ENCODE measurements at places on chromosomes 7 and 10.

GRCh38 chr10:123252779-123253178 lies 98.6 kb downstream of the BUB3 start:
- ATAC-seq: no peak

GRCh38 chr7:141575164-141575563 lies 24.0 kb downstream of the AGK start:
- ATAC-seq: no peak

GRCh38 chr7:31408140-31408729 lies 67.7 kb upstream of the NEUROD6 start:
- ATAC-seq: no peak

DNA sequence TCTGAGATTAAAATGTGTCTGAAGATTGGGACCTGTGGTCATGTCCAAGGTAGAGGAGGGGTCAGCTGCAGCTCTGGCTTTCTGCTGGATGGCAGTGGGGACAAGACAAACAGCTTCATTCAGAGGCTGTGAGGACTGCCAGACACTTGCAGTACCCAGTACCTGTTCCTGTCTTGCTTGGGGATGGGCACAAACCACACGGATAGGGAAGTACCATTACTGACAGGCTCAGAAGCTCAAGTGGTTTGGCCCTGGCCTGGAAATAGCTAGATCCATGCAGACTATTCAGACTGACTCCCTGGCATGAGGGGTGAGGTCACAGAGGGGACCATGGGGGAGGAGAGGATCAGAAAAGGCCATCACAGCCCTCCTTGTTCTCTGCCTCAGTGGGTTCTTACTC lies 56.0 kb upstream of the COMTD1 start:
- ATAC-seq: no peak

GRCh38 chr10:49038711-49039110 lies 76.6 kb downstream of the VSTM4 start:
- ATAC-seq: no peak

GRCh38 chr10:636769-637168 lies 52.7 kb downstream of the DIP2C start:
- no peak for ATAC-seq

GRCh38 chr10:92068900-92069299 lies 145.3 kb downstream of the BTAF1 start:
- ATAC-seq: no peak

GRCh38 chr7:108079648-108080591 lies 50.2 kb downstream of the LAMB4 start:
- no peak for ATAC-seq

GRCh38 chr7:28406192-28406591 lies 6.1 kb upstream of the CREB5 start:
- no peak for ATAC-seq

DNA sequence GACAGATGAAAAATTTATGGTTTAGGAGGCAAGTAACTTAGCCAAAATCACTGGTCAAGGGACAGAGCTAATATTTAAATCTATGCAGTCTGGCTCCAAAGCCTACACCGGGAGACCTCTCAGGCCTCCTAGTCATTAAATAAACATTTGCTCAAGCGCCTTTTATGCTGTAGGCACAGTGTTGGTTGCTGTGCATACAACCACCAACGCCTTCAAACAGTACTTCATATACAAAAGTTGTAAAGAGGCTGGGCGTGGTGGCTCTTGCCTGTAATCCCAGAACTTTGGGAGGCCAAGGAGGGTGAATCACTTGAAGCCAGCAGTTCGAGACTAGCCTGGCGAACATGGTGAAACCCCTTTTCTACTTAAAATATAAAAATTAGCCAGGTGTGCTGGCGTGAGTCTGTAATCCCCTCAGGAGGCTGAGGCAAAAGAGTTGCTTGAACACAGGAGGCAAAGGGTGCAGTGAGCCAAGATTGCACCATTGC lies 159.8 kb downstream of the MAGI2 start:
- no peak for ATAC-seq

- ATAC-seq: peak; percentile 56
Observed at GRCh38 chr7:100585511-100586265, at the start of gene LRCH4. LRCH4 (minus strand) TSS chr7:100586129; CDS start chr7:100586100, 29 bp downstream.

- ATAC-seq: no peak
Observed at GRCh38 chr7:67392596-67393438, 396.2 kb downstream of the TYW1 start.

- ATAC-seq: no peak
Observed at GRCh38 chr7:43509906-43510305, 73.0 kb upstream of the STK17A start.

- ATAC-seq: no peak
Observed at GRCh38 chr7:130853503-130854279, 119.7 kb upstream of the KLF14 start.

DNA sequence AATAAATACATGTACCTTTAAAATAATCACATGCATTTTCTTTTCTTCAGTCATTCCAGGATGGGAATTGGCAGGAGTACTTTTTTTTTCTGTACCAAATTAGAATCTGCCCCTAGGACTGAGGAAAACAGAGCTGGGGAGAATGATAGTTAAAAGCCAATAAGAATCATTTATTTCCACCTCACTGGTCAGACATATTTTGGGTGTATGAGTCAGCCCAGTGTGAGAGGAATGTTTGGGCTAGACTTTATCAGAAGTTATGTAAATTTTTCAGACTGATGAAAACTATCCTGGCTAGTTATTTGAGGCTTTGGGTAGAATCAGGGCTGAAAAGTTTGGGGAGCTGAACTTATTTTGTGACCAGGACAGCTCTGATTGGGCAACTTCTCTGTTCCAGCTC lies 303.1 kb upstream of the NPSR1 start:
- ATAC-seq: no peak

DNA sequence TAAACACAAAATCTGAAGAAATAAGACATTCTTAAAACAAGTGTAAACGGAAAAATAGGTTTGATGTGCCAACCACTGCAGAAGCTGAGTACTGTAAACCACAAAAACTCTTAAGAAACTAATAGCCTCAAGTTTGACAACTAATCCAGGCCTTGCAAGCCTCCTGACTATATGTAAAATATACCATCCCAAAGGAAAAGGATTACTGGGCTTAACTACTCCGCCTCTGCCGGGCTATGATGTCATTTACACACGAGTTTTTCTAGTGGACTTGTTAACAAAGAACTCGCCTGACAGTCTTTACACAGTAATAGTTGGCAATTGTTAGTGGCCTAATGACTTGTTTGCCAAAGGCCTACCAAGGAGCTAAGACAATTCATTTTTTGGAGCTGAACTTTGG lies 2.1 kb downstream of the KIF5B start:
- ATAC-seq: no peak

GRCh38 chr7:3493499-3493898 lies 192.4 kb downstream of the SDK1 start:
- no peak for ATAC-seq

DNA sequence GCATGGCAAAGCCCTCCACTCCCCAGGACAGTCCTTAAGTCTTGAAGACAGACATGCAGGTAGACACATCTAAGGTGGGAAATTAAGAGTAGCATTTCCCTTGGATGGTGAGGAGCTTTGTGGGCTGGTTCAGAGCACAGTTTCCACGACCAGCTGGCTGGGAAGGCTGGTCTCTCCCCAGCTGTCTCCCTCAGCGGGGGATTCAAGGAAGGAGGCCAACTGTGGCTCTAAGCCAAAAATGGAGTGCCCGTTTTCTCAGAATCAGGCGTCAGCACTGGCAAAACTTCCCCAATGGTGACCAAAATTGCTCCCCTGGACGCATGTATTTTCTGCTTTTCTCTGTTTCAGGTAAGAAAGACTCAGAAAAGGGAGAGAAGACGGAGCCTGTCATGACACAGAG lies 230.6 kb upstream of the FZD8 start:
- ATAC-seq: no peak
